ENCODE measurements at places on chromosomes 12 and 14.

GRCh38 chr14:93311082-93311481 lies 21.8 kb downstream of the BTBD7 start:
- no peak for DNase-seq

DNA sequence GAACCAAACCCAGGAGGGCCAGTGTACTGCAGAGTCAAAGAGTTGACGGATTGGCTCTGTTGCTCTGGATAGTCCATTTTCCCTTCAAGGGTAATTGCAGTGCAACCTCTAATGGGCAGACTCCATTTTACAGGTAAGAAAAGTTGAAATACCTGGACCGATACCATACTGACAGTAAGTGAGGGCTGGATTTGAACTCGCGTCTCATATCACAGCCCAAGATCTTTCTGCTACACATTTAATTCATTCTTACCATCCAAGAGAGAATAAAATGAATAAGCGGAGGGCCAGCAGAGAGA lies 356 bp upstream of the ZC3H14 start:
- no peak for DNase-seq

DNA sequence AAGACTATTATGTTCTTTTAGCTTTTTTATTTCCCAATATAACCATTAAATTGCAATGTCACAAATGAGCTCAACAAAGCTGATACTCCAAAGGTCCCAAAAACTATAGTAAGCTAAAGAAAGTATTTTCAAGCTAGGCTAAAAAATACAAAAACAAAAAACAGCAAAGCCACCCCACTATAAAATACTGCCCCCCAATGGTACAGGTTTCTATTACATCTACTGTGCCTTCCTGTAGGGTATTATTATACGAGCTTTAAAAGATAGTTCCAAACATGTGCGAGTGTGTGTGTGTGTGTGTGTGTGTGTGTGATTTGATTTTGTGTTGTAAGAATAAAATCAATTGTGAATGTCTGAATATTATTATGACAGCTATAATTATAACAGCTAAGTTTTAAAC lies 1.1 kb downstream of the IFNG start:
- DNase-seq: no peak

DNA sequence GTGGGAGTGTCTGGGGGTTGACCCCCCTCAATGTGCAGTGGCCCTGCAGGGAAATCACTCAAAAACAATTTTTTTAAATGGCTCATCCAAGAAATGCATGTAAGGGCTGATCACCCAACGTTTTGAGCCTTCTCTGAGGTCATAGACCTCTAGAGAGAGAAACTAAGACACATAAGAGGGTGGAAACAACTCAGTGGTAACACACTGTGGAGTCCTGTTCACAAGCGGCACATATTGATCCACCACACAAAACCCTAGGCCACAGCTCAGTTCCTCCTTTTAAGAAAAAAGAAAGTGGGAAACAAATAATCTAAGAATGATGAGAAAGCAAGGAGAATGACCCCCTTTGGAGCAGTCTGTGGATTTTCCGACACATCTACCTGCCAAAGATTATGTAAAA lies 83.0 kb upstream of the METAP2 start:
- DNase-seq: no peak

- no peak for DNase-seq
Measured at GRCh38 chr14:104416383-104416782, 163.2 kb upstream of the C14orf180 start.

GRCh38 chr12:108312693-108313189 lies 26.4 kb downstream of the CMKLR1 start:
- peak; percentile 14 for DNase-seq

DNA sequence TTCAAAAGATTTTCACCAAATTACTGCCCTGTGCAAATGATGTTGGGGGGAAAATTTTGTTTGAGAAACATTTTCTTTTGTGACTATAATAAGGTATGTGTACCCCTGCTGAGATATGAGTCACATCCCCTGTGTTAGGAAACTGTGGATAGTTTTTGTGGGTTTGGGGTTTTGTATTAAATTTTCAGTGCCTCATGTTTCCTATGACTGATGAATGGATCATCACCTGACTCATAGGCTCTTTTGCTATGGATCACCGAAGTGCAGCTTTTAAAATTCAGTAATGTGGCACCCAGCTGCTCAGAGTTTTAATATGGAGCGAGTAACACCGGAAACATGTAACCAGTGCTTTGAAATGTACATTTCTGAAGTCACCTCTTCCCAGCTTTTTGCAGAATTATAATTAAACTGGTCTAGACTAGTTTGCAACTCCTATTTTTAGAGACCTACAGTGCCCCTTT lies 167.4 kb upstream of the HMGA2 start:
- no peak for DNase-seq

DNA sequence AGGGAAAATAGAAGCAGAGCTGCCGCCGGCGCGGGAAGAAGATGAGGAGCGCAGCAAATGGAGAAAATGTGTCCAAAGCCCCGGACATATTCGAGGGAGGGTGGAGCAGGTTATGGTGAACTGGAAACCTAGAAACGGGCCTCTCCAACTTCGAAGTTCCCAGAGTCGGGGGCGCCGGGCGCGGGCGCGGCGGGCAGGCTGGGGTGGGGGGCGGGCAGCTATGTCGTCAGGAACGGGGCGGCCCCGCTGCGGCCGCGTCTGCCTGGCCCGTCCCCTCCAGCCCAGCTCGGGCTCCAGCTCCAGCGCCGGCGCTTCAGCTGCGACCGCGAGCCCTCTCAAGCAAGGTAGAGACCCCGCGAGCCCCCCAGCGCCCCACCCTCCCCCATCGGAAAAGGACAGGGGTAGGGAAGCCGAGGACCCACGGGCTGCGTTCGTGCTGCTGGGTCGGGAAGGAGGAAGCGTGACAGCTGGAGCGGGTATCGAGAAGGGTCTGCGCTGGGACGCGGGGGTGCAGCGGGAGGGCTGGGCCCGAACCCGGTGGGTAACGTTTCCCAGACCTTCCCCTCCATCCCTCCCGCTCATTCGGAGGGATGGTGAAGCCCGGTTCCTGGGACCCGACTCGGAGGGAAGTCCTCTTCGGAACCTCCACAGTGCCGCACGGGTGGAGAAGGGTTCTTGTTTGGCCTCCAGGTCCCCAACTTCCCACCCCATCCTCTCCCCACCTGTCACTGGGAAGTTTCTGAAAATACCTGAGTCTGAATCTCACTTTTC lies 1.0 kb downstream of the DGKA start:
- no peak for DNase-seq

DNA sequence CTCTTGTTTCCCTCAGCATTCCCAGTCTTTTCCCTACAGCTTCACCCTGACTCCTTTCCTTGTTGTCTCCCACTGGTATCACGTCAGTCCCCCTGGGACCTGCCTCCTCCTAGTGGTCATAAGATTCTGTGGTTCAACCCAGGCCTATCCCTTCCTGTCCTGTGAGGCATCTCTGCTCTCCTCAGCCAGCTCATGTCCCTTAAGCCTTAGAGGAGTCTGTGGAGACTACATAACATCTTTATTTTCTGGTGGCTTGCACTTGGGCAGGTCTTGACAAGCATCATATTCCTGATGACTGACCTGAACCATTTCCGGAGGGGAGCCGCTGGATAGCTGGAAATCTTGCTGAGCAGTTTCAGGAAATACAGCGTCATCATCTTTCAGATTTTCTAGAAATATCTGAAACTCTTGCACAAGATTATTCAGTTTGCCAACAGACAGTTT lies 688 bp downstream of the C12orf71 start:
- DNase-seq: no peak

GRCh38 chr14:23006188-23006534 lies 3.8 kb downstream of the C14orf93 start:
- DNase-seq: no peak

DNA sequence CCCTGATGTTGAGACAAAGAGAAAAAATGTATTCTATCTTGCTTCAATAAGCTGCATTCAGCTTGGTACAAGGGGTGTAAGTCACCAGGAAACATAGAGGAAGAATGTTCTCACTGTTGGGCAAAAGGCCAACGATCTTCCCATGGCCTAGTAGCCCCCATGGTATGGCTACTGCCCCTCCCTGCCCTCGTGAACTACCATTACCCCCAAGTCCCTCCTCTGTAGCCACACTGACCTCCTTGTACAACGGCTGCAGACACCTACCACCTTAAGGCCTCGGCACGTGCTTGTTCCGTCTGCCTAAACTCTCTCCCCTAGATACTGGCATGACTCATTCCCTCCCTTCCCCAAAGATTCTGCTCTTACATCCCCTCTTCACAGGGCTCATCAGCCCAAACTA lies 81.9 kb upstream of the ANO2 start:
- no peak for DNase-seq

- DNase-seq: no peak
Measured at GRCh38 chr14:69484444-69485314, at the start of gene PLEKHD1. PLEKHD1 (plus strand) TSS chr14:69484728; CDS start chr14:69484966, 238 bp downstream.

DNA sequence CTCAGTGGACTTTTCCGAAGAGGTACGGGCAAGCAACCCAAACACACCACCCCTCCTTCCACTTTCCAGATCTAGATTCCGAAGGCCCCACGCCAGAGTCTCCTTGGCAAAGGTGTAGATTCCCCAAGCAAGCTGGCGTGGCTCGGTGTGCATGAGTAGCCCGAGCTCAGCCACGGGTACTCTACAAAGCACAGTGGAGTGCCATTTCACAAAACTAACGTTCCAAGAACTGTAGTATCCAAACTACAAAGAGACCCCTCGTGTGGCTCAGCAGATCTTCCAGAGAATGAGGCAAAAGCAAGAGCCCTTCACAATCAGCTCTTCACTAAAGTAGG lies 72.1 kb downstream of the FOXN3 start:
- no peak for DNase-seq

- no peak for DNase-seq
Measured at GRCh38 chr12:45944771-45945170, 45.6 kb downstream of the SCAF11 start.

DNA sequence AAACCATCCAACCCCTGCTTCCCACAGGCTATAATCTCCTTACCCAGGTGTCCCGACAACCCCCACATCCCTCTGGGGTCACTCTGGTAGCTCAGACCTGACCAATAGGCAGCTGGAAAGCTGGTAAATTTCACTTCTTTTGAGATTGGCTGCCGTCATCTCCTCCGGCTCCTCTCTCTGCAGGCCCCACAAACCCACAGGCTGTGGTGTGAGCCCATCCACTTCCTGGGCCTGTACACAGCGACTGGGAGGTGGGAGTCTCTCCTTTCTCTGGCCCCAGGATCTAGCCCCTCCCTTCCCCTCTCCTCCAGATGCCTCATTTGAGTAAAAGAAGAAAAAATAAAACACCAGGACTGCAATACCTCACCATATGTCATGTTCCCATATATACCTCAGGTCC lies 709 bp downstream of the INHBC start:
- no peak for DNase-seq

DNA sequence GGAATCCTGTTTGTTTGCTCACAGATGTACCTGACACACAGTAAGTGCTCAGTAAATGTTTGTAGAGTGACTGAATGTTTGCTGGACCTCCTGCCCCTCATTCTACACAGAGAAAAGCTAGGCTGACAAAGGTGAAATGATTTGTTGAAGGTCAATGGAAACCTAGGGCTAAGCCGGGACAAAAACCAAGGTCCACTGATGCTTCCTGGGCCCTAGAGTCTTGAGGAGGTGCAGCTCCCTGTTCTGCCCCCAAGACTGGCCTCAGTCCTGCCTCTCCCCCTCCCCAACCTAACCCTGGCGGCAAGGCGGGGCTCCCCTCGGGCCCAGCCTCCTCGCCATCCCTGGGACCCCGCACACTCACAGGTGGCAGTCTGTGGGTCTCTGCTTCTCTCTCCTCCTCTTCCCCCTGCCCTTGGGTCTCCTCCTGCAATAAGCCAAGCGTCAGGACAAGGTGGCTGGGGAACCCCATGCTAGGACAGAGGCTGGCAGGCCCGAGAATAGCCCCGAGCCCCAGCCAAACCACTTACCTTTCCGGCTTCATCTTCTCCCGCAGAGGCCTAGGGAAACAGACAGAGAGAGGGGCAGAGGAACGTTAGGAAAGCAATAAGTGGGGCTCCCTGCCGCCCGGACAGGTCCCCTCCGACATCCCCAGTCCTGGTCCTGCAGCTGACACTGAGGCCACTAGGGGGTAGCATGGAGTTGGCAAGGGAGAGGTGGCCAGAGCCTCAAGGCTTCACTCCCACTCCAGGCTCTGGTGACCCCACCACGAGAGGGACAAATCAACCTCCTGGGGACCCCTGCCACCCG lies 9.3 kb downstream of the PGF start:
- peak; percentile 72 for DNase-seq

- DNase-seq: peak; percentile 83
Measured at GRCh38 chr14:99261912-99262787, 9.8 kb downstream of the BCL11B start.

DNA sequence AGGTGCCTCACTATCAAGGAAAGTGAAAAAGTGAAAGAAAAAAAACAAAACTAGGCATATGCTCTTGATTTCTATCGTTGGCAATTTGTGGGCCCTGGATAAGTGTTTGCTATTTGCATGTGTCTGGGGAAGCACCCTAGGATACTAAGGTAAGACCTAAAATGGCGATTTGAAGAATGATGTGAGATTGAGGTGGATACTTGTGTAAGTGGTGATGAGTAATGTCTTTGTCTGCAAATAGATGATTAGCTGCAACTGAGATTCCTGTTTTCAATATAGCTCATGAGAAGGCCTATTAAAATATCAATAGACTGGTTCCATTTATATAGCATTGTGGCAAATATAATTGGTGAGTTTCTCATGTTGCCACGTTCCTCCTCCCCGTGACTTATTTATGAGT lies 261.7 kb downstream of the NEDD1 start:
- DNase-seq: no peak

DNA sequence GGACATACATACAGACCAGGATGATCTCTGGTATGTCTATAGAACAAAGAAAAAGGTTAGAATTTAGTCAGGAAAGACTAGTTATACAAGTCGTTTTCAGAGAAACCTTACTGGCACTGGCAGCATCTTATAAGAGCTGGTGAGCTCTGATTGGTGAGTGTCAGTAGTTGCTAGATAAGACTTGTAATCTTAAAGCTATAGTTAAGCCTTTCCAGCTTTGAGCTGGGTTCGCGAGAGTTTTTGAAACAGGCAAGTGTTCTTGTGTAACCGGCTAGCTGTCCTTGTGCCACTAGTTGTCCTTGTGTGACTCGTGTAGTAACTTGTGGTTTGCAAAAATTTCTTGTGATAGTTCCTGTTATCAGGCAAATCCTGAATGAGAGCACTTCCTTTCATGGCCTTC lies 740.9 kb downstream of the GALC start:
- DNase-seq: no peak

GRCh38 chr14:59688224-59689170 lies 111.9 kb upstream of the CCDC175 start:
- no peak for DNase-seq

DNA sequence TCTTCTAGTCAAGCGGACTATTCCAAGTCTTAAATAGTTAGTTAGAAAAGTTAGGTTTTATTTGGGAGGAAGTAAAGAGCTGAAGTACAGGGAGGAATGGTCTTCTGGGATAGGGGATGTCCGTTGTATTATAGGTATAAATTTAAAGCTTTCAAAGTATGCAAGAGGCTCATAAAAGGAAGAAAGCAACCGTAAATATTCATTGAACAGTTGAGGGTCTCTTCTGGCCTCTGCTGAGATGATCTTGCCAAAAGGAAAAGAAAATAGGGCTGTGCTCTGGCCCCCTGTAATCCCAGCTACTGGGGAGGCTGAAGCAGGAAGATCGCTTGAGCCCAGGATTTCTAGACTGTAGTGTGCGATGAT lies 377 bp upstream of the TIMELESS start:
- no peak for DNase-seq

GRCh38 chr12:12334367-12335040 lies 15.5 kb downstream of the MANSC1 start:
- DNase-seq: peak; percentile 35

- DNase-seq: no peak
Measured at GRCh38 chr12:19434538-19434937, 4.8 kb upstream of the AEBP2 start.
